ENCODE measurements at places on chromosomes 6 and 20.

DNA sequence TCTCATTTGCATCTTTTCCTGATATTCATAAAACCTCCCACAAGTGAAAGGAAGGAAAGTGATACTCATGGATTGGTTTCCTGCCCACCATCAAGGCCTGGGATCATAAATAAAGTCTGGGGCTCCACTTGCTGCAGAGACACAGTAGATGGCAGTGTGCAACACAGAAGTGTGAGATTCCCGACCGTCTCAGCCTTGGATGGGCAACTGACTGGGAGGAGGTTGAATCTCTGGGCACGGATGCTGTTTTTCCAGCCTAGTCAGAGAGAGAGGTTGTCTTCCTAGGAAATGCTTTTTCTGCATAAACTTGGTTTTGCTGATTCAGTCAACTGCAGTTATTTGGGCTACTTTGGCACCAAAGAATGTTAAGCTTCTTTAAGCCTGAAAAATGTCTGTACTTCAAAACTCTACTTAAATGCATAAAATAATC lies 9.9 kb upstream of the RFPL4B start:
- DNase-seq = no peak

DNA sequence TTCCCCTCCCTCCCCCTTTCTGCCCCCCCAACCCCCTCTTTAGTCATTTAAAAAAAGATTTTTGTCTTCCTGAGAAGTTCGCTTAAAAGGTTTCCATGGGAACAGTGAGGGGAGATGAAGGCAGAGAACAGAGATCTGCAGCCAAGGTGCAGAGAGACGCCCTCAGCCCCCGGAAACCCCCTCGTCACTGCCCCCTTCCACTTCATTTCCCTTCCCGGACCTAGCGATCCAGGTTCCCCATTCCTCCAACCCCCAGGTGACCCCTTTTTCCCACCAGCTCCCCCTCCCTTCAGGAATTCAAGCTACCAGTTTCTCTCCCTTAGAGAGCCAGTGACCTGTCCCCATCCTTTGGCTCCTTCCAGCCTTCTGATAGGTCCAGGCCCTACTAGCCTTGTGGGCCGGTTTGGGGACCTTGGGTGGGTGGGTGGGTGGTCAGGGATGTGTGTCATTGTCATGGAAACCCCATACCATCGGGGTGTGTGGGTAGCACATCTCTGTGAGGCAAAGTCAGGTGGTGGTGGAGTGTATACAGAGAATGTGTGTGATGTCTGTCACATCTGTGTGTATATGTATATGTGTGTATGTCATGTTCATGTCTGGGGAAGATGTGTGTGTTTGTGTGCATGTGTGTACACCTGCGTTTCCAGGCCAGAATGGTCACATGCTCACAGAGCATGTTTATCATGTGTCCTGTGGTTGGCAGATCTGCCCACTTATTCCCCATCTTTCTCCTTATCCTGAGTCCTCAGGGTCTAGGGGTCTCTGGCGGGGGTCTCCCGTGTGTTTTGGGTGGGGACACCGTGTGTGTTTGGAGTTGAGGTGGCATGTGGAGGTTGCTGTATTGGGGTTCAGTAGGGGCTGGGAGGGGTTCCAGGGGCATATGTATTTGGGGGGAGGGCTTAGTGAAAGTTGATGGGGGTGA lies 7.0 kb downstream of the SYNGAP1 start:
- DNase-seq = no peak

DNA sequence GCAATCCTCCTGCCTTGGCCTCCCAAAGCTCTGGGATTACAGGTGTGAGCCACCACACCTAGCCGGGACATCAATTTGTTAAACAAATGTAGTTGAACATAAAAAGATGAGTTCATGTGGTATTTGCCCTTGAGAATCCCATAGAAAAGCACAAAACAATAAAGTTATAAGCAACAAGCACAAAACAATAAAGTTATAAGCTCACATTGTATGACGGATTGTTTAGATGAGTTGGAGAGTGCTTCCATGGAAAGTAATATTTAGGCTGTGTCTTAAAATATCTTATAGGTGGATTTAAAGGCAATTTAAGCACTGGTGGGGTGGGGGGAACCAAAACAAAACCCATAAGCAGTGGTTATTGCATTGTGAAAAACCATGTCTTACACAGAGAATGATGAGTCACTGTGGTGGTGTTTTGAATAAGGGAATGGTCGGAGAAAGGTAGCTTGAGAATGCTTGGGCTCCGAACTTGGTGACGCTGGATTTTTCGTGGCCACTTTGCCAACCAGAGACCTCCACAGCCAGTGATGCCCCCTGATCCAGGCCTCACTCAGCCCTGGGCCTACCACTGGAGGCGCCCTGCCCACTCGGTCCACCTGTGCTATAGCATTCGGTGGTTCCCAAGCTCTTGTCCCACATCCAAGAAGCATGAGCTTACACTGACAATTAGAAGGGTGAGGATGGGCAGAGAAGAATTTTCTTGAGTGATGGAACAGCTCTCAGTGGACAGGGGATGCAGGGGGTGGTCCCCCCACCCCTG lies 256.0 kb downstream of the CDKAL1 start:
- DNase-seq = no peak

GRCh38 chr20:46004889-46005473 lies 3.7 kb upstream of the MMP9 start:
- DNase-seq = no peak

DNA sequence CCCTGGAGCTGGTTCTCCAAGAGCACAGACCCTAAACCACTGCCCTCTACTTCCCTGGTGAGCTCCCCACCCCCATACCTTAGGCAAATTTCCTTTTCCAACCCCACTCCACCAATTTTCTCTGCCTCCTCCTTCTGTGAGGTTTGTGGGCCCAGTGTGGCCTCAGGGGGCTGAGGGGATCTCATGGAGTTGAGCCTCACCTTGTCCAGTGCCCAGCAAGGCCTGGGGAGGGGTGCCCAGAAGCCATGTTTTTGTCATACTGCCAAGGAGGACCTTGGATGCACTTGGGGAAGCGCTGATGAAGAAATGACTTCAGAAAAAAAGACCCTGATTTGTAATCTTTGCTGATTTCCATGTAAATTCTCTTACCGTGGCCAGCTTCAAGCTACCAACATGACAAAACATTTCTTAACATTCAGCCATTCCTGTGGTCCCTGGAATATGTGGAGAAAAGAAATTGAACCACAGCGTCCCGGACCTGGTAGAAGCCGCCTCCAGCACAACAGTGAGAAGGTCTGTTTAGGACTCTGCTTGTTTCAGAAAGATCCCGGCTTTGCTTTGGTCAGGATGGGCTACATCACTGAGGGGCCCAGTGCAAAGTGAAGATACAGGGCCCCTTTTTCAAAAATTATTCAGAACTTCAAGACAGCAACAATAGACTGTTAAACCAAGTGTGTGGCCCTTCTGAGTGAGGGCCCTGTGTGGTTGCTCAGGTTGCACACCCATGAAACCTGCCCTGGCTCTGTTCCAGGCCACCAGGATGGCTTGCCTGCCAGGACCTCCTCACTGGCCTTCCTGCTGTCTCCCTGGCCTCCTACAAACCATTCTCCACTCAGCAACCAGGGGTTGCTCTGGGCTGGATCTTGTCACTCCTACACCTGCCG lies 52.5 kb downstream of the CHMP4B start:
- no peak for DNase-seq

GRCh38 chr6:13288481-13288880 lies 39.9 kb downstream of the TBC1D7 start:
- peak; percentile 14 for DNase-seq

DNA sequence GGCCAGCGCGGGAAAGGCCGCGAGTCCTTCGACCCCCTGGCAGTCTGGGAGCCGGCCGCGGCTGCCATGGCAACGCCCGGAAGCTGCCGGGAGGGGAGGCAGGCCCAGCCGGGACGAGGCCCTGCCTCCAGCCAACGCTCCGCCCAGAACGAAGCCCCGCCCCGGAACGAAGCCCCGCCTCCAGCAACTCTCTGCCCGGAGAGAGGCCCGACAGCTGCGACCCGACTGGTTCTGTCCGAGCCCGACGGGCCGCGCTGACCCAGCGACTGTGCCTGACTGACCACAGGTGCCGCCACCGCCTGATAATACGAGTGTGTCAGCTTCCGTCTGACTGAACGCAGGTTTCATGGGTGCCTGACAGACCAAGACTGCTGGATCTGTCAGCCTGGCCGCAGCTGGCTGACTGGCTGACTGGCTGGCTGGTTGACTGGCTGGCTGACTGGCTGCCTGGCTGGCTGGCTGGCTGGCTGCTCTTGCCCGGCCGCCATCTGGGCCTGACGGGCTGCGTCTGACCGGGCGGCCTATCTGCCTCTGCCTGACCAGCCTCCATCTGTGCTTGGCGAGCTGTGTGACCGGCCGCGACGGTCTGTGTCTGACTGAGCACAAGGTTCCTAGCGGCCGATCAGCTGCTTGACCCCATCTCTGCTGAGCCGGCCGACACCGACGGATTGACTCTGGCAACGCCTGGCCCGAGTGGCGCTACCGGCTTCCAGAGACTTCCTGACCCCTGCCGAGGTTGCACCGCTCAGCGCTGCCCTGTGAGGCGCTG lies 89.7 kb upstream of the EPB41L1 start:
- DNase-seq = peak; percentile 99

- no peak for DNase-seq
Observed at GRCh38 chr6:5379647-5380242, 118.4 kb downstream of the FARS2 start.

GRCh38 chr6:38503032-38503773 lies 136.5 kb downstream of the BTBD9 start:
- no peak for DNase-seq

DNA sequence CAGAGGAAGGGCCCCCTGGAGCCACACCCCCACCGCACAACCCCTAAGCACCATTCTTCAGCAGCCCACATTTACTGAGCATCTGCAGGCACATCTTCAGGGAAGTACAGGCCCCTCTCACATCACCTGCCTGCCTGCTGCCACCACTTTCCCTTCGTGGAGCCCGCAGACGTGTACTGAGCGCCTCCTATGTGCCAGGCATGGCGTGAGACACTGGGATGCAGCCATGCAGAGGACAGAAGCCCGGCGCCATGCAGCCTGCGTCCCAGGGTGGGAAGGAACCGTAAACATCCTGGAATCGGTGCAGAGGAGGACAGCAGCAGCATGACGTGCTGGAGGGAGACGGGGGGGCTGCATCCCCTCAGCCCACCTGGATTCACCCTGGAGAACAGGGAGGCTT lies 78.1 kb downstream of the GRM4 start:
- no peak for DNase-seq

- no peak for DNase-seq
Observed at GRCh38 chr6:142195862-142196541, 48.9 kb downstream of the VTA1 start.

- no peak for DNase-seq
Observed at GRCh38 chr6:35443341-35444030, 8.7 kb upstream of the FANCE start.

DNA sequence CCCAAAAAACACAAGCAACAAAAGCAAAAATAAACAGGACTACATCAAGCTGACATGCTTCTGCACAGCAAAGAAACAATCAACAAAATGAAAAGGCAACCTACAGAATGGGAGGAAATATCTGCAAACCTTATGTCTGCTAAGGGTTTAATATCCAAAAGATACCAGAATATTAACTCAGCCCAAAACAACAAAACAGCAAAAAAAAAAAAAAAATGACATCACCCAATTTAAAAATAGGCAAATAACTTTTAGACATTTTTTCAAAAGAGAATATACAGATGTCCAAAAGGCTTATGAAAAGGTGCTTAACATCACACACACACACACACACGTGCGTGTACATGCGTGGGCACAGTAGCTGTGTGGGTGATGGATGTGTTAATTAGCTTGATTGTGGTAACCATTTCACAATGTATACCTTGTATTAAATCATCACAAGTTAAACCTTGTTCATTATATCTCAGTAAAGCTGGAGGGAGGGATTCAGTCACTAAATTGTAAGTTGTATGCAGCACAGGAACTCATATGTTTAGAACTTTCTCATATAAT lies 52.4 kb downstream of the QKI start:
- DNase-seq = no peak

GRCh38 chr20:41234546-41234945 lies 83.0 kb downstream of the ZHX3 start:
- DNase-seq = no peak

GRCh38 chr6:77844822-77845221 lies 192.0 kb downstream of the MEI4 start:
- no peak for DNase-seq

GRCh38 chr6:105250533-105250932 lies 70.7 kb upstream of the POPDC3 start:
- DNase-seq = no peak

DNA sequence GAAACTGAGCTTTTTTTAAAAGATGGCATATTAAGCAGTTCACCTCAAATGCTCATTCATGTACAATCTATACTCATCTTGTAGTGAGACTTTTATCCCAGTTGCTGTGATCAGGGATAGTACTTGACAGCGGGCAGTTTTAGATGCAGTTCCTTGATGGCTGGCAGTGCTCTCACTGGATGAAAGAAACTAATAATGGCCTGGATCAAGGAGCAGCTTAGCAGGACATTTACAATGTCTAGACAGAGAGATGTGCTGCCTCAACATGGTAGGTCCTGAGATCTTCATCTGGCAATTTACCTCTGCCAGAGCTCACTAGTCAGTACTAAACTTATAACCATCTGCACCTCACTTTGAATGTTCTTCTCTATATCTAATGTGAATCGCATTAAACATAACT lies 46.8 kb upstream of the LYRM2 start:
- DNase-seq = no peak

- no peak for DNase-seq
Observed at GRCh38 chr6:154890874-154891273, 104.2 kb upstream of the TIAM2 start.

- DNase-seq = no peak
Observed at GRCh38 chr6:149480502-149481280, 4.1 kb downstream of the ZC3H12D start.

- DNase-seq = peak; percentile 24
Observed at GRCh38 chr20:43529457-43530153, 22.1 kb downstream of the L3MBTL1 start.

DNA sequence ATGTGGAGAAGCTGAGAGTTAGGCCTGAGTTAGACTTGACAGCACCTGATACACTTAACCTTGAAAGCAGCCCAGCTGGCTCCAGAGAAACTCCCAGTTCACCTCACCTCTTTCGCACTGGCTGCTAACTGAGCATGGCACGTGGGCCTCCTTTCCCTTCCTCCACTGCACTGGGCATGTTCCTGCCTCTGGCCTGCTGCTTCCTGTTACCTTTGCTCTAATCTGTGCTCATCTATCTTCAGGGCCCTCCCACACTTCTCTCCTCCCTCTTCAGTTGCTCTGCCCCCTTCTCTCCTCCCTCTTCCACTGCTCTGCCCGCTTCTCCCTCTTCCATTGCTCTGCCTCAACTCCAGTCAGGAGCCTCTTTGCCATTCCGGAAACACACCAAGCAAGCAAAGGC lies 13.7 kb upstream of the UBE2V1 start:
- DNase-seq = no peak

DNA sequence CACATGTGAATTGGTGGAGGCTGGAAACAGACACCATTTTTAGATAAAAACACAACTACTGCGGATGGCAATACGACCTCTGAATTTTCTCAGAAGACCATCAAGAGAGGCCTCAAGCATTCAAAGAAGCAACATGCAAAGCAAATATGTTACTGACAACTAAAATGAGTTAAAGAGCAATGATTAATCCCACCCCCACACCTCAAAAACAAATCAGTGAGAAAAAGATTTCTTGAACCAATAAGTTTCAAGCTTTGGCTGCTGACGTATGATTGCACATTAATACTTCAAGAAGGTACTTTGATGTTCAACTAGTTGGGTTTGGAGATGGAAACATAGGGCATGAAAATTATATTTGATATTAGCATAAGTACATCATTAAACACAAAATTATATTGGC lies 982 bp downstream of the MMUT start:
- DNase-seq = no peak

Measured in mesenteric fat pad (tissue), 1 donor.